ENCODE measurements at places on chromosomes 16 and 17.
A peak's percentile ranks its signal among the peaks of the same experiment; 100 is the strongest.

DNA sequence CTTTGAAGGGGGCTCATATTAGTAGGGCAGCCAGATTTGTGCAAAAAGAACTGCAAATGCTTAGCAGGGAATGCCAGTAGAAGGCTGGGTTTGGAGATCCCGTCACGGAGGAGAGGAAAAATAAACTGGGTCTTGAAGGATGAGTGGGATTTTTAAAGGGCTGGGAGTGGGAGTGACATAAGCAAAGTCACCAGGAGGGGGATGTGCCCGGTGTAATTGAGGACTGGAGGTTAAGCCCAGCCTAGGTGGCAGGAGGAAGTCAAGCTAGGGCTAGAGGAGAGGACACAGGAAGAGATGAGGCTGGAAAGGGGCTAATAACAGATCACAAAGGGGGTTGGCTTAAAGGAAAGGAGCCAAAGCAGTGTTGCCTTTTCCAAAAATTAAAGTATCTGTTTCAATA, 23.2 kb upstream of the LONP2 start:
- DNase-seq, result no peak

GRCh38 chr17:61221181-61221580, 178.5 kb upstream of the TBX2 start:
- peak; percentile 22 for DNase-seq

- peak; percentile 81 for DNase-seq
Measured at GRCh38 chr17:50213026-50214022, 11.9 kb upstream of the COL1A1 start.

DNA sequence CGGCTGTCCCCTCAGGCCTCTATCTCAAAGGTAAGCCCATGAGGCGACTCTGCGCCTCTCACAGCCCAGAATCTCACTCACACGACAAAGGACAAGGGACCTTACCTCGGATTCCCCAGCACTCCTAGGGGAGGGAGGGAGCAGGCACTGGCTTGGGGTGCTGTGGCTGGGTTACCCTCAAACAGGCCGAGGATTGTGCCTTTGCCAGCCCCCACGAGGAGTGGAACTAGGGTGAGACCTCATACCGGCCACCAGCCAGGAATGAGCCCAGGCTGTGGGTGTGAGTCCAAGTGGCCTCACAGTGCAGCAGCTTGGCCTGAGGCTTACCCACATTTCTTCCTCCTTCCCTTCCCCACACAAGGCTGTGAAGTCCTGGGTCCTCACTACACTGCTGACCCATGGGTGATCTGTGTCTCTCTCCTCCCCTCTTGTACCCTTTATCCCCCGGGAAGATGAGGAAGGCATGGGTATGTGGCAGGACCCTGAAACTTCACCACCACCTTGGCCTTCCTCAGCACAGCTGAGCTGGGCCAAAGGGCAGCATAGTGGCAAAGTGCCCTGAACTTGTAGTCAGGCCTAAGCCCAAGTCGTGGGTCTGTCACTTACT, 5.9 kb downstream of the PROCA1 start:
- DNase-seq, result no peak

DNA sequence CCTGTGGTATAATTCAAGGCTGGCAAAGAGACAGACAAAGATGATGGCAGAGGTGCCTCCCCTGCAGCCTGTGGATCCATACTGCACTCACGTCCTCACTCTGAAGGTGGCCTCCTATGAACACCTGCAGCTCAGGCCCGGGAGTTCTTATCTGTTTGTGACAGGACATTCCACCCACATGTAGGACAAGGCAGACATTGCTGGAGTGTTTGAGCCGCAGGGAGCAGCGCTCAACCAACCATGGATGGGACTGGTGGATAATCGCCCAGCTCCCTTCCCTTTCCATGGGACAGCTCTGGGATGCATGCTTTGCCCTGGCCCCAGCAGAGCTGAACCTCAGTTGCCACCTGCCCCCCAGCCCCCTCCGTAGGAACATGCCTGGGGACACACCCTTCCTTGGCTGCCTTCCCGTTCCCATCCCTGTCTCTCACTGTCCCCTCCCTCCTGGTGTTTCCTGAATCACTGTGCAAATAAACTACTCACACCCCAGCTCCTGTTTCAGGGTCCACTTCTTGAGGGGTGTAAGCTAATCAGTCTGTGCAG, 22.2 kb downstream of the ITPRIPL2 start:
- no peak for DNase-seq

DNA sequence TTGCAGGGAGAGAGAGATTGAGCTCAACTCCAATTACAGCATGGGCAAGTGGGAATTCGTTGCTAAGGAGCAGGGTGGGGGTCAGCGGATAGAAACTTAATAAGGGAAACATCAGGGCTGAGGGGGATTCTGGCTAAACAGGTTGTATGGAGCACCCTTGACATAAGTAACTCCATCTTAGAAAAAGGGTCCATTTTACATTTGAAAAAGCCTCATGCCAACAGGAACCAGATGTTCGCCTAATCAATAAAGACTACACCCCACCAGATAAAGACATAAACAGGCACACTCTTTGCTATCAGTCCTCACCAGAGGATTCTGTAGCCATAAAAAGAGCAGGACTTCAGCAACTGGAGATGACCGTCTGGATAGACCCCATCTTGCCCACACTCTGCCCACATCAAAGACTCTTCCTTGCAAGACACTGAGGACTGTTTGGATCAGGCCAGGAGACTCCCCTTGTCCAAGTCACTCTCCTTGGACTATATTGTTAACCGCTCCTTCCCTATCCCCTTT, 1.6 kb upstream of the LRRC75A start:
- no peak for DNase-seq

- DNase-seq, result no peak
Measured at GRCh38 chr17:37521821-37522220, 32.1 kb downstream of the DUSP14 start.

DNA sequence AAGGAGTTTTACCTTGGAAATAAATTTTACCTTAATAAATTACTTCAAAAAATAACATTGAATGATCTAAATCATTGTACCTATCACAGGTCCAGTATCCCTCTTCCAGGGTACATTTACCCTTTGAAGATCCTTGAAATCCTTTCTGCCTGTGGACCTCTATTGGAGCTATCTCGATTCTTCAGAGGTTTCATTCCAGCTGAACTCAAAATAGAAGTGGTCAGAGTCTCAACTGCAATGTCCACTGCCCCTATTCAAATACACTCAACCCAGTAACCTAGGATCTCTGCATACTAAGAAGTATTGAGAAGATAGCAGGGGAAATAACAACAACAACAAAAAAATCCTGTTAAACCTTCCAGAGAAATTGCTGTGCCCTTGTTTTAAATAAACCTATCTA, 9.3 kb downstream of the ABCA5 start:
- no peak for DNase-seq

- peak; percentile 29 for DNase-seq
Measured at GRCh38 chr16:27341549-27341948, 27.8 kb downstream of the IL4R start.

GRCh38 chr17:29165800-29166506, 14.2 kb downstream of the MYO18A start:
- DNase-seq, result no peak

DNA sequence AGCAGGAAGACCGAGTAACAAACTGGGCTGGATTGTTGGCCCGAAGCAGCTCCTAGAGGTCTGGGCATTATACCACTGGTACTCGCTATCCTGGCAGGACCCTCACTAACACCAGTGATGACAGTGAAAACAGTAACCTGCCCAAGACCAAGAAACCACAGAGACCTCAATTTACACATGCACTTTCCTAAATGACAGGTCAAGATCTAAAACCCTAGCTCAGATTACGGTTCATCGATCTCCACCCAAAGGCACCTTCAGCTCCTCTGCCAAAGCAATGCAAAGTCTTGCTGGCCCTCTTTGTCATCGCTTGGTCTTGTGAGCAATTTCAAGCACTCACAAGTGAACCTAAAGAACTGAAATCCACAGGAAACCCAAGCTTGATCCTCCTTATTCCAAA, 1.5 kb downstream of the PIP4K2B start:
- DNase-seq, result no peak

DNA sequence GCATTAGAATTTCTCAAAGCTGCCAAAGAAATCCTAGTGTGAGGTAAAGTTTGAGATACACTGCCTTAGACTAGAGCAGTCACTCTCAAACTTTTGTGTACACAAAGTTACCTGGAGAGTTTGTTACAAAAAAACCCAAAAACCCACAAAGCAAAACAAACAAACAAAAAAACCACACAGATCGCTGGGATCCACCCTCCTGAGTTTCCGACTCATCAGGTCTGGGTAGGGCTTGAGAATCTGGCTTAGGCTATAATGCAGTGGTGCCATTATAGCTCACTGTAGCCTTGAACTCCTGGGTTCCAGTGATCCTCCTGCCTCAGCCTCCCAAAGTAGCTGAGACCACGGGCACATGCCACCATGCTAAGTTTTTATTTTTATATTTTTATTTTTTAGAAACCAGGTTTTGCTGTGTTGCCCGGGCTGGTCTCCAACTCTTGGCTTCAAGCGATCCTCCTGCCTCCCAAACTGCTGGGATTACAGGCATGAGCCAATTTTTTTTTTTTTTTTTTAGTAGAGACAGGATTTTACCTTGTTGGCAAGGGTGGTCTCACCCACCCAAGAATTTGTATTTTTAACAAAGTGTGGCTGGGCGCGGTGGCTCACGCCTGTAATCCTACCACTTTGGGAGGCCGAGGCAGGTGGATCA, 22.3 kb upstream of the SMG1 start:
- DNase-seq, result no peak

GRCh38 chr16:31678649-31679325, 151.1 kb downstream of the AHSP start:
- no peak for DNase-seq

DNA sequence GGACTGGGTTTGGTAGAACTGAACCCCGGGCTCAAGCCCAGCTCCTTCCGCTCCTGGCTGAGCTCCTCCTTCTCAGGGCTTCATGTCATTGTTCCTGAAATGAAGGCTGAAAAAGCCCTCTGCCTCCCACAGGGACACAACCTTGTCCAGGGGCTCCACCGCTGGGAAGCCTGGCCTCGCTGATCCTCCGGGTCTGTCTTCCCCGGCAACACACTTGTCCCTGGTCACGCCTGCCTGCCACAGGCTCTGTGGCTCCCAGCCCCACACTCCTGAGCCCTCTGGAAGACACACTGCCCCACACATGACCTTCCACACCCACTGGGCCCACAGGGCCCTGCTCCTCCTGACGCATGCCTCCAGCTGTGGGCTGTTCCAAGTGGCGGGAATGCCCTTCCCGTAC, 18.0 kb upstream of the ZC3H18 start:
- DNase-seq, result no peak

DNA sequence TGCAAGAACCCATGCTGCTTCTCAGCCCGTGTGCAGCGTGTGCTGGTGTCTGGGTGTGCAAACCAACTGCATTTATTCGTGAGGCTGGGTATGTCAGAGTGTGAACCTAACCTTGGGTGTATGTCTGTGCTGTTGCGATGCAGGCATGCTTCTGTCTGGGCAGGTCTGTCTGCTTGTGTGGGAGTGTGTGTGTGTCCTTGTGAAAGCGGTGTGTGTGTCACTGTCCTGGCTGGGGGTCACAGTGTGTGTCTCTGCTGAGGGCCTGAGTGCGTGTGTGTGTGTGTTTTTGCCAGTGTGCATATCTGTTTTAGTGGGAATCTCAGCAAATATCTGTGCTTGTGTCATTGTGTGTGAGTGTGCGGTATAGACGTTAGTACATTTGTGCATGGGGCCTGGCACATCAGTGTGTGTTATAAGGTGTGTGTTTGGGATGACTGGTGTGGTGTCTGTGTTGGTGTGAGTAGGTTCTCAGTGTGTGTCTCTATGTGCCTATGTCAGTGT, 121.8 kb downstream of the CYLD start:
- no peak for DNase-seq

GRCh38 chr17:71846561-71847110, 274.2 kb upstream of the SOX9 start:
- DNase-seq, result no peak

- no peak for DNase-seq
Measured at GRCh38 chr17:50833510-50834428, 1.6 kb upstream of the WFIKKN2 start.

DNA sequence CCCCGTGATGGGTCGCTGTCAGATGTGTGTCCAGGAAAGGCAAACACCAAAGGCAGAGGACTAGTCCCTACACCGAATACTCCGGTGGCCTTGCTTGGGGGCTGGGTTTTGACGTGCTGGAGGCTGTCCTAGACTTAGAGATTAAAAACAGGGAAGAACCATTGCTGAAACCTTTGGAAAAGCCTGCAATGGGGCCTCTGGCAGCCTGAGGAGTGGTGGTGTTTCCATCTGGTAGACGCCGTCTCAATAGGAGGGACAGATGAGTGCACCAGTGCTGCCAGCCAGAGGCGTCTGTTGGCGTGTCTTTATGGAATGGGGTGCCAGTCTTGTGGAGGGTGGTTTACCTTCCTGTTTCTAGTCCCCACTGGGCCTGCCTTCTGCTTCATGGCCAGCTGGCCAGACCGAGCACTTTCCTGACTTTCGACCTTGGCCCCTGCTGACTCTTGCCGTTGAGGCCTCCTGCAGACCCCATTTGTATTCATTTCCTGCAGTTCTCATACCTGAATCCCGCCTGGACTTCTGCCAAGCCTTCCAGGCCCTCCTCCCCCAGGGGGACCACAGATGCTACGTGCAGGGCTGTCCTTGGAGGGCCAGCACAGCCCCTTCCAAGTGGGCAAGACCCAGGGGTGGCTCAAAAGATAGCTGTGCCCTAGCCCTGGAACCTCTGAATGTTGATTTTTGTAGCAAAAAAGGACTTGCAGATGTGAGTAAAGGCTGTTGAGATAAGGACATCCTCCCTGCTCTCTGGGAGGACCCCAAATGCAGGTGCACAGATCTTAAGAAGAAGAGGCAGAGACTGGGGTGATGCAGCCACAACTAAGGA, 1.9 kb upstream of the DNASE1 start:
- DNase-seq, result no peak

DNA sequence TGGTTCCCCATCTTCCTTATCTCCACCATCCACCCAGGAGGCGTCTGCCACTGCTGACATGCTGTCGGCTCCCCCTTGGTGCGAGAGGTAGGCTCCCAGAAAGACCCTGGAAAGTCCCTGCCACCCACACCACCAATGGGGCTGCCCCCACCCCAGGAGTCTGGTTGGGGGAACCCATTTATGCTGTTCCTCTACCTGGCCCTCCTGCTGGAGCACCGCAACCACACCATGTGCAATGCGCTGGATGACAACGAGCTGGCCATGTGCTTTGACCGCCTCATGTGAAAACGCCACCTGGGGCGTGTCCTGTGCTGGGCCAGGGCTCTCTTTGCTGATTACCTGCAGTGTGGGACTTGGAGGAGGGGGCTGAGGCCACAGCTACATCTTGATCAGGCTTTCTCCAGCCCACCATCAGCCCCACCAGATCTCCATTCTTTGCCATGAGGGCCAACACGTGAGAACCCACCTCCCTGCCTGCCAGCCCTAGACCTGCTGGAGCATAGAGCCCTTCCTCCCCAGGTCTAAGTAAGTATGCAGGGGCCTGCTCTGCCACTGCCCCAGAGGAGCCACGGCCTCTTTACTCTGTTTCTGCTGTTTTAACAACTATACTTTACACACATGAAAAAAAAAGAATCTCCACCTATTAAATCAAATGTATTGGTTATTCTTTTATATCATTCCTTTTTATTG, 7.9 kb upstream of the ALDH3A1 start:
- no peak for DNase-seq

GRCh38 chr17:64081802-64082799, 47.8 kb downstream of the ERN1 start:
- DNase-seq, result peak; percentile 19

Measured in hematopoietic multipotent progenitor cell (in vitro differentiated cells).